ENCODE measurements at places on chromosomes 7 and 10.

DNA sequence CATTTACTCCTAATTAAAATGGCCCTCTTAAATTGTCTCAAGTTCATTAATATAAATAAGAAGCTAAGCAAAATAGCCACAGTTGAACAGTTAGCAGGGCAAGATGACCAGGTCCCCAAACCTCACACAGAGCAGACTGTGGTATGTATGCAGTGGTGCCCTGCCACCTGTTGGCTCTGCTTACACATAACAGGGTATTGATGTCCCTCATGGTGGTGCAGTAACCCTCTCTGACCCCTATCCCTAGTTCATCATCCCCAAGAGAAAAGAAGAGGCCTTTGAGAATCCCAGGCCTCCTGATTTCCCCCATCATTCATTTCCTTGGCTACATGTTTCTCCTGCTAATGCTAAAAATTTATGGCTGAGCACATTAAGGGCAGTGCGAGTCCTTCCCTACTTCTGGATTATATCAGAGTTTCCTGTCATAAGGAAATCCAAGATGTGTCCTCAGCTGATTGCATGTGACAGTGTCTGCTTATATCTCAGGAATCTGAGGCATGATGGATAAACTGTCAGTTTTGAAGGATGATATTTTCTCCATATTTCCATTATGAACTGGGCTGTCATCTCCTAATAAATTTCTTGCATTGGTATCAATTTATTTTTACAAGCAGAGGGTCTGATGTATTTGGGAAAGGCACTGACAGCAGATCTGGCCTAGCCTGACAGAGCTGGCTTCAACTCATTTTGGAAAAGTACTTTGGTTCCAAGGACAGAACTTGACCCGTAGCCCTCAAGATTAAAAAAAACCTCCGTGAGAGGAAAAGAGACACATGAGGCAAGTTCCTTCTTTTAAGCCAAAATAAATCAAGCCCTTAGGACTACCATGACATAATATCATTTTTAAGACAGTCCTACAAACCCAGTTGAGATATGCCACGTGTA is 880.6 kb downstream of the LRMDA start:
- no peak for DNase-seq

DNA sequence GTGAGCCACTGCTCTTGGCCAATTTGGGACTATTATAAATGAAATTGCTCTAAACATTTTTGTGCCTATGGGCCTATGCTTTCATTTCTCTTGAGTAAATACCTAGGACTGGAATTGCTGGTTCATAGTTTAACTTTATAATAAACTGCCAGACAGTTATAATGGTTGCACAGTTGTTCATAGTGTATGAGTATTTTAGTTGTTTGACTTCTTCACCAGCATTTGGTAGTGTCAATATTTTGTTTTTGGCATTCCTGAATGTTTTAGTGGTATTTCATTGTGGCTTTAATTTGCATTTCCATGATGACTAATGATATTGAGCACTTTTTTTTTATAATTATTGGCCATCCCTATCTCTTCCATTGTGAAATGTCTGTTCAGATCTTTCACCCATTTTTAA is 29.5 kb downstream of the PLEKHA8 start:
- DNase-seq: no peak

GRCh38 chr7:47239034-47239433 is 342.9 kb downstream of the TNS3 start:
- DNase-seq: no peak

- DNase-seq: no peak
Measured at GRCh38 chr10:75245354-75246250, 9.8 kb upstream of the COMTD1 start.

DNA sequence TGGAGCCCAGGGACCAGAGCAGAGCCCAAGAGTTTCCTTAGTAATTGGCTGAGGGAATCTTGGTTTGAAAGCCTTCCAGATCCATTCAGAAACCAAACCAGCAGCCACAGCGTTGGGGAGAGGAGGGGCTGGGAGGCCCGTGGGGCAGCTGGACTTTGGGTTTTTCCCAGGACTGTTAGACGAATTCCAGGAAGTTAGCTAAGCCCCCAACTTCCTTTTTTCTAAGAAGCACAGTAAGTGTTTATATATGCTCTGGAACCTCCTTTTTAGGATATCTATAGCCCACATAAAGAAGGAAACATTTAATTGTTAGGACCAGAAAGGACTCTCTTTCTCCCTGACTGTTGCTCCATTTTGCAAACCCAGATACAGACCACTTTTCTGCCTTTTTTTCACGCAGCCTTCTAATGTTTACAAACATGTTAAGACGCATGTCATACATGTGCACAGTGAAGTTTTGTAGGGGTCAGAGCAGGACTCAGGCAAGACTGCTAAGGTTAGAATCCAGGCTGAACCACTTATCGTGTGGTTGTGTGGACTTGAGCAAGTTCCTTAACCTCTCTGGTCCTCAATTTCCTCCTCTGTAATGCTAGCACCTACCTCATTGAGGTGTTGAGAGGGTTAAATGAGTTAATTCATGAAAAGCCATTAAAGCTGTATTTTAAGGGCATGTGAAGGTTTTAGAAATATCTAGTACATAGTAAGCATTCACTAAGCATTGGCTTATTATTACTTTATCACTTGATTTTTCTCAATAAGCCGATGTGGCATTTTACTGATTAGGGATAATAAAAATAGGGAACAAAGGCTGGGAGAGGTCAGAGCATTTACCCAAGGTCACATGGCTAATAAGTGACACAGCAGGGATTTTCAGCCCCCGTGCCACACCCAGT is 42.4 kb downstream of the TBATA start:
- DNase-seq: no peak

DNA sequence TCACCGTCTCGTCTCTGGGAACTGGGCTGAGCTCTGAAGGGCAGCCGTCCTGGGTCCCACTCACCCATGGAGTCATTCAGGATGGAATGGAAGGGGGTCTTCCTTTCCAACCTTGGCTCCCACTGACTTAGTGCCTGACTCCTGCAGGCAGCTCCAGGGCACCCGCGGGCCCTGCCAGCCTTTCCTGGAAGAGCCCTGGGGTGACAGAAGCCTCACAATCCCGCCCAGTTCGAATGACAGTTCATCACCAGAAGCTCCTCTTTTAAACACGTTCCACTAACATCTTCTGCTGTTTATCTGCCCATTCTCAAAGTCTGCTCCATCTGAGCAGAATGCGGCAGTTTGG is 110.6 kb downstream of the TNS3 start:
- DNase-seq: no peak

DNA sequence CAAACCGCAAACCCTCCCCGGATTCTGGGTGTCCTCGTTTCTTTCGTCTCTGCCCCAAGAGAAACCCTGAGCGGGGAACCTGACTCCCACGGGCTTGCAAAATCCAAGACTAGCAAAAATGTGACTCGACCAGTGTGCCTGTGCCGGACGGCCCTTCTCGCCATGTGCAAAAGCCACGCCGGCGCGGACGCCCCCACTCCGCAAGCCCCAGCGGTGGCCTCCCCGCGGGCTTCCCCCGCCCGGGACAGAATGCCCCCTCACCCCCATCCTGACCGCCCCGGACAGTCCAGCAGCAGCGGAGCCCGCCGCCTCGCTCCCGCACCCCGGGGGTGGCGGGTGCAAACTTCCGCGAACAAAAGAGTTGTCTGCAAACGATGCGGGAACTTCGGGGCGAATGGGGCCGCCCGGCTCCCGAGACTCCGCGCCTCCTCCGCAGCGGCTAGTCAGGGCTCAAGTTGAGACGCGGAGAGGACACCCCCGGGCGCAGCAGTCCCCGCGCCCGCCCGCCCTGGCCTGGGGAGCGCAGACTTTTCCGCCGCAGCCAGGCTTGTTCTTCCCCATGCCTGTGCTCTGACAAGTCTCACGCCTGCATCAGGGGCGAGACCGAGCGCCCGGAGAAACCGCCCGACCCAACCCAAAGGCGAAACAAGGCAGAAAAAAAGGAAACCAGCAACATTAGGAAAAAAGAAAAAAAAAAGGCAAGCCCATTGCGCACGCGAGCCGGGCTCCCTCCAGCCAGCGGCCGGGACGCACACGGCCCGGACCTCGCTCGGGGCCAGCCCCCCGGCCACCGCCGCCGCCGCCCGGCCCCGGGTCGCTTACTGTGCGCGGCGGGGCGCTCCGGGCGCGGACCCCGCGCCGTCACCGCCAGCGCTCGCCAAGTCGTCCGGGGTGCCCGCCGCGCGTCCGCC is 732 bp downstream of the FAM53B start:
- no peak for DNase-seq

- DNase-seq: no peak
Measured at GRCh38 chr7:151046603-151047573, 1.4 kb upstream of the ASIC3 start.

GRCh38 chr7:91182819-91183764 is 81.1 kb upstream of the FZD1 start:
- no peak for DNase-seq

DNA sequence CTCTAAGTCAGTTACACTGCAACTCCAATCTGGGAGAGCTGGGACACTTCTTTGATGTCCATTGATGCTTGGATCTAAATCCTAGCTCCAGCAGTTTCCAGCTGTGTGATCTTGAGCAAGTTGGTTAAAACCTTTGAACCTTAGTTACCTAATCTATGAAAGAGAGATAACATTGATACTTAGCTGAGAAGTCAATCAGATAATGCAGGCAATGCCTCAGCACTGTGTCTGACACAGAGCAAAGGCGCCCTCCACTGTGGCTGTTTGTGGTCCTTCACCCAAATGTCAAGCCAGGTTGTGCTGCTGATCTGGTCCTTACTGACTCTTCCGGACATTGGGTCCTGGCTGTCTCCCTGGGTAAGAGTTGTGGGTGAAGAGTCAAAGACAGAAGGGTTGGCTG is 20.2 kb downstream of the DNTT start:
- no peak for DNase-seq

- DNase-seq: no peak
Measured at GRCh38 chr7:142445019-142445686, 187.3 kb upstream of the PRSS58 start.

DNA sequence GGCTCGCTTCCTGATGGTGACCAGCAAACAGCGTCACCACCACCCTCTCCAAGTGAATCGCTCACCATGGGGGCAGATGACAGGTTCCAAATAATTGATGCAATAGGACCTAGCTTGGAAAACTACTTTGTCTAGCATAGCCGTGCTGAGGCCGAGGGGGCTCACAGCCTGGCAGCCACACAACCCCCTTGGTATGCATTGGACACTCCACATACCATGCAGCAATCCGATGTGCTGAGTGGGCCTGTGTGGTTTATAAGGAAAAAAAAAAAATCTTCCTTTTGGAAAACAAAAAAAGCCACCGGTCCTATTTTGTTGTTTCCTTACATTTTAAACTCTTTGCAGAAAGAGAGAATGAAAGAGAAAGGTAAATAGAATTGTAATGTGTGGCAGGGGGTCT is 15.1 kb downstream of the GATA3 start:
- DNase-seq: no peak

GRCh38 chr10:49298671-49298982 is 343 bp upstream of the C10orf71 start:
- DNase-seq: no peak

GRCh38 chr10:96673318-96674099 is 46.8 kb downstream of the PIK3AP1 start:
- DNase-seq: no peak

GRCh38 chr7:87116315-87116714 is 35.9 kb upstream of the DMTF1 start:
- no peak for DNase-seq

- no peak for DNase-seq
Measured at GRCh38 chr7:20284771-20285143, 45.9 kb upstream of the ITGB8 start.

DNA sequence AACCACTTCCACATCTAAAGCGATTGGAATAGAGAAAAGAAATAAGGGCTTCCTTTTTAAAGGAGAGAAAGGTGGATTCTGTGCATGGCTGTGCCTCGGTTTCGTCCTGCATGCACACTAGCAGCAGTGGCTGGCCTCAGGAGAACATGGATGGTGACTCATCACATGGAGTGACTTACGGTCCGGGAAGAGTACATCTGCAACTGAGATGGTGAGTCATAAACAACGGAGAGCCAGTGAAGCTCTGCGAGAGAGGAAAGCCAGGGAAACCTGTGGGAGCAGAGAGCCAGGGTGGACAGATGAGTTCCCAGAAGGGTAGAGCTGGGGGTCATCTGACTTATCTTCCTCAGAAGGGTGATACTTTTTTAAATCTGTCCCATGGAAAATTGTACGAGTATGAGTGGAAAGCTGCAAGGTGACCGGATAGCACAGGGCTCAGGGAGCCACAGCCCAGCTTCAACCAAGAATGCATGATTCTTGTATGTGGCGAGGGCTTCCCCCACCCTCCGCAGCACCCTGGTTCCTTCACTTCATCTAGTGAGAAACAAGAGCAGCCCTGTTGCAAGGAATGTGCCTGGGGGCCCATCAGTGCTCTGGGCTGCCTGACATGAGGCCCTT is 259.1 kb downstream of the KLF6 start:
- no peak for DNase-seq

- no peak for DNase-seq
Measured at GRCh38 chr10:111277661-111278060, 200.8 kb downstream of the ADRA2A start.

GRCh38 chr7:154442939-154443338 is 390.7 kb downstream of the DPP6 start:
- DNase-seq: no peak

DNA sequence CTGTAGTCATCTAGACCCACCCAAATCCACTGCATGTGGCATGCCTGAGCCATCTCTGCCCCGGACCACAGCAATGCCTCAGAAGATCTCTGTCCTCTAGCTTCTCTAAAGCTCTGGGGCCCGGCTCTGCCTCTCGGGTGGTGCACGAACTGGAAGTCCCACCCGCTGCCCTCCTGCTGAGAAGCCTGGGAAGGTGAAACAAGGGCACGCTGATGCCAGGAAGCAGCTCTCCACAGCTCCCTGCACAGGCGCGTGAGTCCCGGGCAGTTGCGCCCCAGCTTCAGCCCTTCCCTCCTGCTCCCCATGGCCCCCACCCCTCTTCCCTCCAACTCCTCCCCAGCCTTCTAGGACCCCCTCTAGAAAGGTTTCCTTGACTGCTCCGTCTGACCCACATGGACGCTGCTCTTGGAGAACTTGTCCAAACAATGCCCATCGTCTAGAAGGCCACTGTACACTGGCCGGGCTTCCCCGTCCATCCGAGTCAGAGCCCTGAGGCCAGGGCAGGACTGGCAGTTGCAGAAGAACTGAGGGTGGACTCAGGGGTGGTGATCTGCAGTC is 12.8 kb downstream of the KCNH2 start:
- DNase-seq: no peak

- no peak for DNase-seq
Measured at GRCh38 chr10:1121271-1121970, 65.2 kb downstream of the WDR37 start.

GRCh38 chr10:98074315-98074911 is 44.0 kb upstream of the CRTAC1 start:
- no peak for DNase-seq

DNA sequence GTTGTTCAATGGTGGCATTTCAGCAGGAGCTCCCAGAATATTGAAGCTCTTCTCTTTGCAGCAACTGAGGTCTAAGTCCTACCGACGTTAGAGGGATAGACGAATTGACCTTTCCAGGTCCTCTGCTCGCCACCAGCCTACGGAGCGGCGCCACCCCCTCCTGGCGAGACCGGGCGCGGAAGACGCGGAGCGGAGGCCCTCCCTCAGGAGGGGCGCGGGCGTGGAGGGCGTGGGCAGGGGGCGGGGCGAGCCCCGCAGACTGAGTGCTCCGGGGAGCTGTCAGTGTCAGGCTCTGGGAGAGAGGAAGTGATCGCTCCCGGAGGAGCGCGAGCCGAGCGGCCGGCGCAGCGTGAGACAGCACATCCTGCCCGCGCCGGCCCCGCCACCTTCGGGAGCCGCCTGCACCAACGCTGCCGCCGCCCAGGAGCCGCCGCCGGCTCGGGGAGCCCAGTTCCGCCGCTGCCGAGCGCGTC is at the start of gene DYNC1I1:
Gene DYNC1I1 (plus strand): TSS at position 257 of the 473 bp plus-strand sequence. CDS start 32,176 bp downstream, outside the sequence.
- DNase-seq: no peak
